Kidney epithelial cell (primary cell): ENCODE measurements at places on chromosomes 2 and 18. TPM values are rescaled to one million over a fixed set of nuclear protein-coding genes. Genes with fewer than 3 reads are reported as not detected.

GPR35 gene
- total RNA-seq = 0.62 and 1.3 TPM in 2 replicates

C1D gene
- total RNA-seq = 21.6 and 24.3 TPM in 2 replicates

GALNT3 gene
- 19.6 and 22.9 TPM in 2 replicates for total RNA-seq

DNA sequence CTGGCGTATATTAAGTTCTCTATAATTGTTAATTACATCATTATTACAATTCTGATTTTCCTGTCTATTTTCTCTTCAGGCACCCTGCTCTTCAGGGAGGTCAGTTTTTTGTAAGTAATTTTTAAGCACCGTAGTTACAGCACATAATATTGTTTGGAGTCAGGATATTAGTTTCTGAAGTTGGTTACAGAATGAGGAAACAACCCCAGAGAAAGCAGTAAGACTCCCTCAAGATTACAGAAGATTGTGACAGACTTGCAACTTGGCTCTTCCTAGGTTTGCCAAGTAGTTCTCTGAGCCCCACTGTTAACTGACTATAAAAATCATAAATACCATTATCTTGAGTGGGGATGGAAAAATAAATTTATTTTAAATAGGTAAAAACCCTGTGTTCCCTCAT, 921 bp downstream of the RPE start:
- no peak for DNase-seq

PTPRN gene
- 2.5 and 3.8 TPM in 2 replicates for total RNA-seq
